ENCODE measurements at places on chromosomes 13 and 19.

- H3K27me3 ChIP-seq = no peaks in the 10 kb centered on the region
- H3K27ac ChIP-seq = no peak overlapping the region
- no peaks in the 10 kb centered on the region for H3K36me3 ChIP-seq
- no peaks in the 10 kb centered on the region for H3K4me1 ChIP-seq
- DNase-seq = no peak
Observed at GRCh38 chr13:69809152-69809551, 298.5 kb upstream of the ATXN8OS start.

DNA sequence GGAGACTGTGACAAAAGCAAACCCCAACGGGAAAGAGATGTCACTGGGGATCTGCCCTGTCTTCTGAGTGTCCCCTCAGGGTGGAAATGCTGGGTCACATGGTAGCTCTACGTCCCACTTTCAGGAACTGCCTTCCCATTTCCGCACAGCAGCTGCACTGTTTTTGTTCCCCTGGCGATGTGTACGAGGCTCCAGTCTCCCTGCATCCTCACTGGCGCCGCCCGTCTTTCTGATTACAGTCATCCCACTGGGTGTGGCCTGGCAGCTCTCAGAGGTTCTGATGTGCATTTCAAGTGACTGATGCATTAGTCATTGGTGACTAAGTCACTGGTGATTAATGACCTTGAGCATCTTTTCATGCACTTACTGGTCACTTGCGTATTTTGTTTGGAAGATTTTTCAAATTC, 21.2 kb downstream of the PCID2 start:
- peaks cover 27% of the 10 kb centered on the region for H3K36me3 ChIP-seq
- H3K27ac ChIP-seq = no peak overlapping the region
- H3K4me1 ChIP-seq = no peaks in the 10 kb centered on the region
- H3K4me3 ChIP-seq = no peak overlapping the region

DNA sequence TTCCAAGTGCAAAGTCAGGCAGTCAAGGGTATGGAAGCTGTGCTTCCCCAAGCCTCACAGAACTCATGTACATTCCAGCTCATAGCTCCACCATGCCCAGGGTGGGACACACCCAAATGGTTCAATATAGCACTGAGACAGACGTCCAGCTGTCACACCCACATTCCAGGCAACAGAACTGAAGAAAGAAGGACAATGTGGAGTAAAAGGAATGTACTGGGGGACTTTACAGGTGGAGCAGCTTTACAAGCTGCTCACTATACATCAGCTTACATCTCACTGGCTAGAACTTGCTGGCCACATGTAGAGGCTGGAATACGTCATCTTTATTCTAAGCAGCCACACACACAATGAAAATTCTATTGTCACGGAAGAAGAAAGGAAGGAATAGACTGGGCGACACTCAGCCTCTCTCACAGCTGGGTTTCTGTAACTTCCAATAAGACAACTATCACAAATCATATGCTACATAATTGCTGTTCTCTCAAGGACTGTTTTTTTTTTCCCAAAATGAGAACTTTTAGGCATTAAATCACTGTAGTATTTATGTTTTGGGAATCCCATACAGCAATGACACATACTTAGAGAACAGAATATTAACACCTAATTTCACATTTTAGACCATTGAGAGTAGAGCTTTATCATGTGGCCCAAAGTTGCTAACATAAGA, 86.1 kb downstream of the KLF12 start:
- H3K27me3 ChIP-seq = no peaks in the 10 kb centered on the region
- no peak for DNase-seq
- H3K36me3 ChIP-seq = peaks cover 17% of the 10 kb centered on the region
- H3K27ac ChIP-seq = no peak overlapping the region

- DNase-seq = no peak
- no peak overlapping the region for H3K4me3 ChIP-seq
- H3K27ac ChIP-seq = no peak overlapping the region
- H3K27me3 ChIP-seq = no peaks in the 10 kb centered on the region
- H3K4me1 ChIP-seq = no peaks in the 10 kb centered on the region
Observed at GRCh38 chr13:59270327-59270726, 893.4 kb downstream of the DIAPH3 start.

DNA sequence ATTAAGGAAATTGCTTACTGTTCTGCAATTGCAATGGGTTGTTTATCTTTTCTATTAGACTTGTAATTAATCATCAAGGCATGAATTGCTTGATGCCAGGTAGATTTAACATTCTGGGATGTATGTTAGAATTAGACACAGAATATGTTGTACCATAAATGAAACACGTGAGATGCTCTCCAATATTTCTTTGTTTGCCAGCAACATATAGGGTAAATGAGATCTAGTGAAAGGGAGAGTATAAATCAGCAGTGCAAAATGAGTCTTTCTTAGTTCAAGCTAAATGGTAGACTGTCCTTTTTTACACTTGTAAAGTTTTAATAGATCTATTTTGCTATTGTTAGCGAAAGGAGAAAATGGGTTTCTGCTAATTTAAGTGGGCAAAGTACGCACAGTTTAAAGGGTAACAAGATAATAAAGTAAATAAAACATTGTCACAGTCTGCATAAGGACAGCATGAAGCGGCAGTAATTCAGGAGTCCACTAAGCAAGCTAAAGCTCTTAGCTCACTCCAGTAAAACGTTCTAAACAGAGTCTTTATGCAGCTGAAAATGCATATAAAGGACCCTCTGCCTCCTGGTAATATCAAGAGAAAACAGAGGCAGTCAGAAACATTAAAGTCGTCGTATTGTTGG, 1137.1 kb downstream of the OLFM4 start:
- H3K4me1 ChIP-seq = no peaks in the 10 kb centered on the region
- H3K36me3 ChIP-seq = no peaks in the 10 kb centered on the region
- DNase-seq = no peak
- no peak overlapping the region for H3K27ac ChIP-seq

DNA sequence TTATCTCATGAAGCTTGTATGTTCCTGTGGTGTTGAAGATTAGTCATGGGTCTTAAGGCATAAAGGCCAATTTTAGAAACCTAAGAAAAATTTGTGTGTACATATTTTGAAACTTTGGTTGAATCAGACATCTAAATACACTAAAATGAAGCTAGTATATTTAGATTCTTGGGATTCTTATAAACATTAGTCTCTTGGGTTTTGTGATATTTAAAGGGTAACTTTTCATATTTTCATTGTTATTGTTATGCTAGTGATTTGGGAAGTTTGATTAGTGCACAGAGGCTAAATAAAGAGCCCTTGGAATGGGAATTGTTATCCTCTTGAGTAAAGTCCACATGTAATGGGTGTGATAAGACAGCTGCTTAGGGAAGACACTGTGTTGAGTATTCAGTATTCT, 24.5 kb downstream of the UBA2 start:
- no peak overlapping the region for H3K27ac ChIP-seq
- no peak overlapping the region for H3K4me3 ChIP-seq
- no peaks in the 10 kb centered on the region for H3K27me3 ChIP-seq
- H3K36me3 ChIP-seq = peaks cover 21% of the 10 kb centered on the region
- DNase-seq = no peak
- H3K4me1 ChIP-seq = no peaks in the 10 kb centered on the region

DNA sequence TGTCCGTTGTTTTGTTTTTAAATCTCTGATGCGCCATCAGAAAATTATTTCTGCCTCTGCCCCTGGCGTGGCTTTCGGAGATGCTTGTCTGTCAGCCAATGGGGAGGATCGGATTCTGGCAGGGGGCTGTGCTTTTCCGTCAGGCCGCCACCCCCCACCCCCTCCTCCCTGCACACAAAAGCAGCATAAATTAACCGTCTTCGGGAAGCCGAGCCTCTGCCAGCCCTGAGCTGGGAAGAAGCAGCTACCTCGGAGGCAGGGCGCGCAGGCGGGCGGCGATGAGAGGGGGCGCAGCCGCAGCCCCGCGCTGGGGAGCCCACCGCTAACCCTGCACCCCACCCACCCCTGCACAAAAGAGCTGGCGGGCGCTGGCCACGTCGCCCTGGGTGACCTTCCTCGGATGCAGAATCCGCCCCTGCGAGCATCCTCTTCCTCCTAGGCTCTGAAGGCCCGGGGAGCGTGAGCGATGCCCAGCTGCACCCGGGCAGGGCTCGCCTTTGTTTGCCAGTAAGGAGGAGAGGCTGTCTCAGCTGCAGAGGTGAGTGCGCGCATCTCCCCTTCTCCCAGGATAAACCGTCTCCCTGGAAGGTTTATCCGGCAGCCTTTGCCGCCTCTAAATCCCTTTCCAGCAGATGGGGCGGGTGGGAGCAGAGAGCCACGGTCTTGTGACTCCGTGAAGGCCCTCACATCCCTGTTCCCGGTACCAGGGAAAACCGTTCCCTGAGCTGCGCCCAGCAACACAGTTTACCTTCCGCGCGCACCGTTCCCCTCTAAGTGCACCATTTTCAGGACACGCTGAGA, at the start of gene ATCAY:
ATCAY (plus strand) TSS at position 215 of the 801 bp plus-strand sequence. CDS start 5,083 bp downstream, outside the sequence.
- no peaks in the 10 kb centered on the region for H3K36me3 ChIP-seq
- peak within 1 kb of the TSS; percentile 14 for H3K27ac ChIP-seq
- H3K4me1 ChIP-seq = peaks cover 5% of the 10 kb centered on the region
- H3K27me3 ChIP-seq = peaks cover 5% of the 10 kb centered on the region
- H3K4me3 ChIP-seq = peak within 1 kb of the TSS; percentile 81
- DNase-seq = peak; percentile 76

DNA sequence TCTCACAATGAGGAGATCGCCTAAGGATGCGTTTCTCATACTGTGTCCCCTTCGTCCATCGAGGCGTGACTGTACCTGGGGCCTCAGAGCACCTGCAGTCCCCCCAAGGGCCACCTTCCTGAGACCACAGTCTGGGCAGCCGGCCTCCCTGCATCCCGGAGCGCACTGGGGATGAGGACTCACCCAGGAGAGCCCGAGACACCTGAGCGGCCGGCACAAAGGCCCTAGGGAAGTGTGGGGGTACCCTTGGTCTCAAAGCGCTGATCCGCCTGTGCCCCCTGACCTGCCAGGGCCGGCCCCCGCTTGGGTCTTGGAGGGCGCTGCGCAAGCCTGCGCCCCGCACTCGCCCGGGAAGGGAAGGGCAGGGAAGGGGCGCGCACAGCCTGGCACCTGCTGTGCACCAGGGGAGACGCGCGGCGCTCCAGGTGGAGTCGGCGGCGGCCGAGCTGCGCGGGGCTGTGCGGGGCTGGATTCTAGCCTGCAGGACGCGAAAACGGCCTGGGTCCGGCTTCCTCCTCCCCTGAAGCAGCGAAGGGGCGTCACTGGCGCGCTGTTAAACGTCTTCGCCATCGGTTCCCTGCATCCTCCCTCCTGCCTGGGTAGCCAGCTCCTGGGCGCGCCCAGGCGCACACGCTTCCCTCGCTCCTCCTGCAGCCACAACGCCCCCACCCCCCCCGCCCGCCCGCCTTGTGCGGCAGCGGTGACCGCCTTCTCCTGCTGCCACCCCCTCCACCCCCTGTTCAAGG, 13.6 kb upstream of the USP29 start:
- H3K27ac ChIP-seq = no peak overlapping the region
- H3K4me1 ChIP-seq = no peaks in the 10 kb centered on the region
- no peak overlapping the region for H3K4me3 ChIP-seq

- H3K4me3 ChIP-seq = peak overlapping the region; percentile 89
- H3K27ac ChIP-seq = peak overlapping the region; percentile 60
- peaks cover 4% of the 10 kb centered on the region for H3K4me1 ChIP-seq
- H3K36me3 ChIP-seq = peaks cover 20% of the 10 kb centered on the region
- DNase-seq = peak; percentile 23
Observed at GRCh38 chr19:19321141-19321577, 530 bp downstream of the MAU2 start.

GRCh38 chr19:18283338-18283737, 1.9 kb upstream of the JUND start:
- no peak for DNase-seq
- H3K36me3 ChIP-seq = peaks cover 10% of the 10 kb centered on the region
- no peak overlapping the region for H3K27ac ChIP-seq
- no peaks in the 10 kb centered on the region for H3K27me3 ChIP-seq

GRCh38 chr13:81770868-81771505, 1430.1 kb upstream of the SPRY2 start:
- no peaks in the 10 kb centered on the region for H3K36me3 ChIP-seq
- no peaks in the 10 kb centered on the region for H3K27me3 ChIP-seq
- no peak for DNase-seq

DNA sequence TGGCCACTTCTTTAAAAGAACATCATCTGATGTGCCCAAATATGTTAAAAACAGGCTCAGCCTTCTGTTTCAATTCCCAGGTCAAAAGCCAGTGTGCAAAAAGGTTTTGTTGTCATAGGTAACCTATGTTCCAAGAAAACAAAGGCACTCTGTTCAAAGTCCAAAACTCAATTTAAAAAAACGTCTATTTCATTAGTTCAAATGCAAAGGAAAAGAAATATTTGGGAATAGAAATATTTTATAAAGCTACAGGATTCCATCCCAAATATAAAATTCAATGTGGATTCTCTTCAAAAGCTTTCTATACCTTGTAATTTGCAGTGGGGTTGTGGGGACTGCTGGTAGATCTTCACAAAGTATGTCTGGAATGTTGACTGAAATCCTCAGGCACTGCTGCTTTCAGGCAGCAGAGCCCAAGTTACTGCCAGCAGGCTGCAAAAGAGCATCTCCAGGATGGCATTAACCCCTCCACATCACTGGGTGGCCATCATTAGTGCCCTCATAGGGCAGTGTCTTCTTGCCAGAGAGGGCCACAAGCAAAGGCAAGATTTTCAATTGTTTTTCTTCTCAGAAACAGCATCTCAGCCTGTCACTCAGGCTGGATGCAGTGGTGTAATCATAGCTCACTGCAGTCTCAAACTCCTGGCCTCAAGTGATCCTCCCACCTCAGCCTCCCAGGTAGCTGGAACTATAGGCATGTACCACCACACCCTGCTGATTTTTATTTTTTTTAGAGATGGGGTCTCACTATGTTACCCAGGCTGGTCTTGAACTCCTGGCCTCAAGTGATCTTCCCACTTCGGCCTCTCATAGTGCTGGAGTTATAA, 22.8 kb upstream of the STK24 start:
- H3K4me1 ChIP-seq = peaks cover 3% of the 10 kb centered on the region
- H3K27ac ChIP-seq = no peak overlapping the region
- H3K36me3 ChIP-seq = no peaks in the 10 kb centered on the region
- peak; percentile 23 for DNase-seq
- H3K27me3 ChIP-seq = no peaks in the 10 kb centered on the region
- H3K4me3 ChIP-seq = no peak overlapping the region

DNA sequence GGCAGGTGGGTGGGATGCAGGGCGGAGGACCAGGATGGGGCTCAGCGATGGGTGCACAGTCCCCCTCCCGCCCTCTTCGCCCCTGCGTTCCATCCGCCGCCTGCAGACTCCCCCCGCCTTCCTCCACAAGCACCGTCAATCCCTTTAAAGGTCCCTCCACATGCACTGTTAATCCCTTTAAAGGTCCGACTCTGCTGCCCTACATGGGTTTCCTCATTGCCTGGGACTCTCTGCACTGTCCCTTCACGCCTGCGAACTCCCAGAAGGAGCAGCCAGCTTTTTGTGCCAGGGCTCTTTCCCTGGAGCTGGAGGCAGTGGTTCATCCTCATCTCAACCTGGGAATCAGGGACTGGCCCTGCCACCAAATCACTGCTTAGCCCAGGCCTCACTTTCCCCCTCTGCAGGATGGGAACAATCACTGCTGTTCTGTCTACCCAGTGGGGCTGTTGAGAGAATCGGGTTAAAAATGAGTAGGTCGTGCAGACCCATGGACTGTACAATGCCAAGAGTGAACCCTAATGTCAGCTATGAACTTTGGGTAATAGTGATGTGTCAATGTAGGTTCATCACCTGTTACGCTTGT, 20.4 kb downstream of the ZNF574 start:
- H3K4me3 ChIP-seq = peak overlapping the region; percentile 71
- H3K4me1 ChIP-seq = peaks cover 8% of the 10 kb centered on the region
- no peaks in the 10 kb centered on the region for H3K36me3 ChIP-seq

- no peaks in the 10 kb centered on the region for H3K27me3 ChIP-seq
- no peak overlapping the region for H3K27ac ChIP-seq
- no peak for DNase-seq
- peaks cover 26% of the 10 kb centered on the region for H3K36me3 ChIP-seq
Observed at GRCh38 chr13:99257291-99257690, 888 bp downstream of the GPR18 start.

GRCh38 chr13:99717959-99718674, 216.8 kb downstream of the TM9SF2 start:
- no peaks in the 10 kb centered on the region for H3K27me3 ChIP-seq
- H3K27ac ChIP-seq = no peak overlapping the region
- no peak overlapping the region for H3K4me3 ChIP-seq
- H3K4me1 ChIP-seq = peaks cover 26% of the 10 kb centered on the region
- no peaks in the 10 kb centered on the region for H3K36me3 ChIP-seq
- no peak for DNase-seq
